ENCODE measurements at places on chromosomes 2 and 18.

GRCh38 chr2:190940454-190940853, 59.8 kb downstream of the GLS start:
- DNase-seq: no peak

GRCh38 chr2:42331569-42332284, 29.3 kb downstream of the COX7A2L start:
- no peak for DNase-seq

GRCh38 chr2:177600917-177601316, 208.3 kb downstream of the AGPS start:
- DNase-seq: no peak

DNA sequence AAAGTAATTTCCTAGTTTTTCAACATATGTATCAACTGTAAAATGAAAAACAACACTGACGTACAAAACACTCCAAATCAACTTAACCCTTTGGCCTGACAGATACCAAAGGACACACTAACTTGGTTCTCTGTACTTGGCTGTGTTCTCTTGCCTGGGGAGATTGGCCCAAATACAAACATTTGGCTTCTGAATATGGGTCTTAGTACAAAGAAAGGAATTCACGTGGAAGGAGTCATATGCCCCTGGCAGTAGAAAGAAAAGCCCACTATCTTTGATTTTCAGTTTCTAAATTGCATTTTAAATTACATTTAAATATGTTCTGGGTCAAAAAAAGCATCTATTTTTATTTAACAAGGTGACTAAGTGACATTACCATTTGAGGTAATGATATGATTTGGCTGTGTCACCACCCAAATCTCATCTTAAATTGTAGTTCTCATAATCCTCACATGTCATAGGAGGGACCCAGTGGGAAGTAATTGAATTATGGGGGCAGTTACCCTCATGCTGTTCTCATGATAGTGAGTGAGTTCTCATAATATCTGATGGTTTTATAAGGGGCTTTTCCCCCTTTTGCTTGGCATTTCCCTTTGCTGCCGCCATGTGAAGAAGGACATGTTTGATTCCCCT, 153.6 kb upstream of the CCDC195 start:
- no peak for DNase-seq

DNA sequence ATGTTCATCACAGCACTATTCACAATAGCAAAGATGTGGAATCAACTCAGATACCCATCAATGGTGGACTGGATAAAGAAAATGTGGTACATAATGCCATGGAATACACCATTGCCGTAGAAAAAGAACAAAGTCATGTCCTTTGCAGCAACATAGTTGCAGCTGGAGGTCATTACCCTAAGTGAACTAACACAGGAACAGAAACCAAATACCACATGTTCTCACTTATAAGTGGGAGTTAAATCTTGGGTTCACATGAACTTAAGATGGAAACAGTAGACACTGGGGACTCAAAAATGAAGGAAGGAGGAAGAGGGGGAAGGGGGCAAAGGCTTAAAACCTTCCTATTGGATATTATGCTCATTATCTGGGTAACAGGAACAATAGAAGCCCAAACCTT, 228.1 kb upstream of the RAB6C start:
- DNase-seq: no peak

DNA sequence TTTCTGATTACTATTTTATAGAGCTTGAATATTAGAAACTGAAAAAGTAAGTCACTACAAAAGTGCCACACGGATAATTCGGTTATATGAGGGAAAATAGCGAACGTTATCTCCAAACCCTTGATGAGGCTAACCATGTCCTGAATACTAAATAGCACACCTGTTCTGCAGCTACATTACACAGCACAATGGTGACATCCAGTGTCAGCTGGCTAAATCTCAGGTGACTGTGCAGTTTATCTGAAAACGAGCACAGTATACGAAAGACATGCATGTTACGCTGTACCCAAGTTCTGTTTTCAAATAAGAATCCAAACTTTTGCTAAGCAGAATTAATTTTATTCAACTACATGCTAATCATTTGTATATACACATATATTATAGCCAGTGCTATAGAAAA, 9.0 kb downstream of the CCDC68 start:
- no peak for DNase-seq

DNA sequence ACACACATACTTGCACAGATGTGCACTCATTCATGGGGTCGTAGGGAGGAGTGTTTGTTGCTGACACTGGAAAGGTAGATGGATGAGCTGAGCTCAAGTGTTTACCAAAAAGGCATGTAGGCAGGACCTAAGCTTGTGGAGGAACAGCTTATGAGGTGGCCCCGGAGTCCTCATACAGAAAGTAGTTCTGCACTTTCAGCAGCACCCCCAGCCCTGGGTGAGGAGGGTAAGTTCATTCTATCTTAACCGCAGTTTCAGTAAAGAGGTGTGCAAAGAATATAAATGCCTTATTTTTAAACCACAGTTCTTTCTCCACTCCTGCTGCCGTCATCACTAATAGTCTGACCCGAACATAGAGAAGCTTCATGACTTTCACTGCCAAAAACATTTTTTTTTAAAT, 31.7 kb upstream of the RNF152 start:
- no peak for DNase-seq

GRCh38 chr2:60429681-60430080, 123.8 kb downstream of the BCL11A start:
- no peak for DNase-seq

GRCh38 chr2:214066862-214067261, 344.0 kb upstream of the VWC2L start:
- no peak for DNase-seq

DNA sequence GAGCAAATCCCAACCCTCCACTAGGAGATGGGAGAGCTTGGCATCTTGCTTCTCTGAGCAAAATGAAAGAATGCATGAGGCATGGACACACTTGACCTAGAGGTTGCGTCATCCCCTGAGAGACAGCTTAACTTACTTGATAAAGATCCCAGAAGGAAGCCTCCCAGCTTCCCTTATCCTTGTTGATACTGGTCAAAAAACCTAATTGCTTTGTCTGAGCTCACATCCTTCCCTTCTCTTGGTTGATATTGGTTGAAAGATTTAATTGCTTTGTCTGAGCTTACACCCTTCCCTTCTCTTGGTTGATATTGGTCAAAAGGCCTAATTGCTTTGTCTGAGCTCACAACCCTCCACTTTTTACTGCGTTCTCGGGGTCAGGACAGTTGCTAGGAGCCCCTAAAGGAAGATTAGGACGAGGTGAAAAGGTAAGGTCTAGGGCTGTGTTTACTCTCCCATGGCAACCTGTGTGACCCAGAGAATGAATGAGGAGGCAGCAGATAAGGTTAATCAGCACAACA, 12.2 kb upstream of the BOD1L2 start:
- DNase-seq: no peak

GRCh38 chr2:140455315-140455714, 1675.1 kb upstream of the NXPH2 start:
- DNase-seq: no peak

- no peak for DNase-seq
Measured at GRCh38 chr2:237020090-237020489, 65.6 kb upstream of the COPS8 start.

DNA sequence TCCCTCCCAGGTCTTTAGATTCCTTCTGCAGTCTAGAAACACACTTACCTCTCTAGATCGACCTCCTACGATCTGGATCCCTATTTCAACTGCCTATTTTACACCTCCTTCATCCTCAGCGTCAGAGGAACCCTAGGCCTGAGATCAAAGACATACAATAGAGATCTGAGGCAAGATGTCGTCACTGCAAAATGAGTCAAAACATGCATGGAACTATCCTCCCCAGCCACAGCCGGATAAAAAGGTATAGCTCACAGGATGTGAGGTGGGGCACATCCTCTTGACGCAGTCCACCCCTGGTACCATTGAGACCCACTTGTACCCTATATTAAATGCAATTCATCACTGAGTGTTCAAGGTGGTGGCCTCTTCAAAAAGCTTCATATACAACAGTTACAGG, 63.7 kb upstream of the DNAJC10 start:
- DNase-seq: no peak

- DNase-seq: no peak
Measured at GRCh38 chr2:117820444-117820843, 6.0 kb downstream of the DDX18 start.

DNA sequence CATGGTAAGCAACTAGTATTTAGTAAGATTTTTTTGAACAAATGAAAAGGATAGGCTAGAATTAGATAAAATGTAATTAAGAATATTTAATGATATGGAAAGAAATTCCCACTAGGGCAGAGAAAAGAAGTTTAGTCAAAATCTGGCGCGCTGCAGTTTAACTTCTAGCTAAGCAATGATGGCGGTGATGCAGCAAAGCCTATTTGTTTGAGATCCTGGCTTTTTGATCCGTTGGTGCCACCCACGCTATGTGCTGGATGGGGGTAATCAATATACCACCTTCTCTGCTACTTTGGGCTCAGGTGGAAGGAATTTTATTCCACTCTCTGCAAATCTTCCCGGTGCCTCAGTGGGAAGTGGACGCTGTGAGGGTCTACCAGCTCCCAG, 421 bp upstream of the FAM171B start:
- DNase-seq: no peak

GRCh38 chr2:224630659-224631550, 45.7 kb upstream of the CUL3 start:
- DNase-seq: no peak

DNA sequence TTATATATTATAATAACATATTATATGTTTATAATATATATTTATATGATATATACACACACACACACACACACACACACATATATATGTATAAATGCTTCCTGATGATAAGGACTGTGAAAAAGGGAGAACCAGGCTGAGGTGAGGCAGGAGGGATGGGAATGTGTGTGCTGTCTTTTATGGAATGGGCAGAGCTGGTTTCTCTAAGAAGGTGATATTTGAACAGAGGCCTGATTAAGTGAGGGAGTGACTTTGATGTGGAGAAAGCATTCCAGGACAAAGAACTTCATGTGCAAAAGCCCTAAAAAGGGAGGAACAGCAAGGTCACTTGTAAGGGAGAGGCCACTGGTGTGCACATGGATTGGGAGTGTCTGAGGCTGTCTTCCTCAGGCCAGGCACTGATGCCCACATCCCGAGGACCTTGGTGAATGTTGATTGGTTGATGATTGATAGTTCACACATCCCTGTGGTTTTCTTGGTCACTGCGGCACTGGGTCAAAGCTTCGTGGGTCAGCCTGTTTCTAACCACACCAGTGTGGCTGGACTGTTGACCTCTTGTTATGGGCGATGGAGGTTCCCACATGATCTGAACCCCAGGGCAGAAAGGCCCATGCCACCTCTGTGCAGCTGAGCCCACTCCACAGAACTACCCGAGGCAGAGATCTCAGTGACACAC, 196.9 kb downstream of the MYCN start:
- DNase-seq: no peak

DNA sequence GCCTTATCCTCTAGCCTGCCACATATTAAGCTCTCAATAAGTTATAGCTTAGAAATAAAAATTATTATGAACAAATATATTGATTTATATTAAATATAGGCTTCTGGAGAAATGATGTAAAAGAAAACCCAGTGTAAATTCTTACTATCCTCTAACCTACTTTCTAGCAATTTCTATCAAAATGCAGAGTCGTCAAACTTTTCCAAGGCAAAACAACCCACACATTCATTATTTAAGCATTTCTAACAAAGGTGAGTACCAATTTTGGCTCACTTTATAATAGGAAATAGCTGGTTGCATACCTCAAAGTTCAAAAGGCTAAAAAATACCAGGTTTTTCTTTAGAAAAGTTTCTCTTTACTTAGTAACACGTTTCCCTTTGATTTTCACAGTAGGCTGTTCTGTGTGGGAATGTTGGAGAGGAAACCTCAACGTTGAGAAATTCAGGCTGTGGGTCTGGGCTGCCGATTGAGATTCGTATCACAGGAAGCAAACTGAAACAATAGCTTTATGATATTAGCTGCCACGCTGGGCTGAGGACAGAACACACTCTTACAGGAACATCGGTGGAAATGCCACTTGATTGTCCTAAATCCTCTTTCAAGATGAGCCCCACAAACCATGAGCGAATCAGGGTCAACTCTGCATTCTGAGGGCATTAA, 53.0 kb downstream of the EPAS1 start:
- DNase-seq: no peak

DNA sequence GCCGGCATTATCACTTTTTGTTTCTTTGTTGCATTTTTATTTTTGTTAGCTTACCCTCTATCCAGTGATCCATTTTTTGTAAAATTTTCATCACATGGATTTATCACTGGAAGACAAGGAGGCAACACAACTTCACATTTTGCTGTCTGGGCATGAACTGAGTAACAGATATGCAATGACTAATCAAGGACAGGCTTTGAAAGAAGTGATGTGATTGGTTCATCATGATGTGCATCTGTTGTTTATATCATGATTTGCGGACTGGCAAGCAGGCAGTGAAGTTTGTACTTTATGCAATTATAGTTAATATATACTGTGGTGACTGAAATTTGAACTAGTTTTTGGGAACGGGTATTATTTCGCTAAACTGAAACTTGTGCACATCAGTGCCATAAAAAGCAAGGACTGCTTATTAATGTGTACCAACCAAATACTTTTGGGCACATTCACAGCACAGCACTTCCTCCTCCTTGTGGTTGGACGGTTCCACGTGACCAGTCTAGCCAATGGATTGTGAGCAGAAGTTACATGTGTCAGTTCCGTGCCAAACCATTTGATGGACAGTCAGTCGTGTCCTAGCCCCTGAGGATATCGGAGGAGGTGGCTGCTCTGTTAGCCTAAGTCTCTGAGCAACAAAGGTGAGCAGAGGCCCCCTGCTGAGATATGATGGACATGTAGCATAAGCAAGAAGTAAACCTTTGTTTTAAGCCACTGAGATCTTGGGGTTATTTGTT, 201.4 kb upstream of the SIX2 start:
- no peak for DNase-seq

GRCh38 chr18:28359176-28359575, 182.2 kb upstream of the CDH2 start:
- DNase-seq: no peak

DNA sequence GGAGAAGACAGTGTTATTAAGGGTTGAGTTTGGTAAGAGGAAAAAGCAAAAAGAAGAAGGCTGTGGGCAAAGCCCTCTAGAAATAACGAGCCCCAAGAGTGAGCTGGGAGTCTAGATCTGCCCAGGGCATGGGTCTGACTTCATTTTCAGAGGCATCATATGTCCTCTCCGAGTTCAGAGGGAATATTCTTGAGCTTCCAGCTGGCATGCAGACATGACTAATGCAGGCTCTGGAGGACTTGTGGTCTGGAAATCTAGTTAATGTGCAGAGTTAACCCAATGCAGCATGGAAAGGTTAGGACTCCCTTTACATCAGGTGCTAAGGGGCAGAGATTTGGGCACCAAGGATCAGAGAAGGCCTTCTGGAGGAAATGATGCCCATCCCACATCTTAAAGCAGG, 7.3 kb downstream of the ACMSD start:
- DNase-seq: no peak

GRCh38 chr18:79581911-79582310, 97.7 kb upstream of the CTDP1 start:
- DNase-seq: no peak

GRCh38 chr2:233440714-233441113, 86.4 kb downstream of the DGKD start:
- no peak for DNase-seq

Data from anterior cingulate cortex (tissue), 58 donors.